CMK (cell line): ENCODE measurements at places on chromosomes 5 and 9.

GRCh38 chr5:96067894-96068614, 106.4 kb upstream of the ELL2 start:
- no peak for DNase-seq

DNA sequence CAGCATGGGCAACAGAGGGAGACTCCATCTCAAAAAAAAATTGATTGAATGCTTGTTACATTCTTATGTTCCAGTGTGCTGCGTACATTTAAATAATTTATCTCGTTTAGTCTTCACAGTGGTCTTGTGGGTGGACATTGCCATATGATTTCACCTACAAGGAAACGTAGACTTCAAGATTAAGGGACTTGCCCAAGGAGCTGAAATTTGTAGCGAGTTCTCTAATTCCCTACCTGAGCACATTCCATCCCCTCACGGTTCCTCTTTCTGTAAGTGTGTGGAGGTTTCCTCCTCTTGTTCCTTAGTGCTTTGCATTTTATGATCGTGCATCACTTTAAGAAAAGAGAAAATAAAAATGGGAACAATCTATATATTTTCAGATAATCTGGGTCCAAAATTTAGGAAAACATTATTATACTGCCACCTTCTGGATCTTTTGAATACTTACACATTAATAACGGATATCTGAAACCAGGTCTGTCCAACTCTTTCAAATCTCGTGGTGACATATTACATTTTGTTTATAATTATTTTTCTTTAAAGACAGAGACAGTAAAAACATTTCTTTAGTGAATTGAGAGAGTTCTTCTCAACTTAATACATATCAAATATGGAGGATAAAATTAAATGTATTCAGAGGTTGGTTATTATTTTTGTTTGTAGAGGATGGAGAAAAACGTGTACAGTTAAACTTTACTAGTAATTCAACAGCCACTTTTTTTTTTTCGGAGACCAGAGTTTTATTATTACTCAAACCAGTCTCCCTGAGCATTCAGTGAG, 29.9 kb upstream of the C7 start:
- DNase-seq, result no peak

DNA sequence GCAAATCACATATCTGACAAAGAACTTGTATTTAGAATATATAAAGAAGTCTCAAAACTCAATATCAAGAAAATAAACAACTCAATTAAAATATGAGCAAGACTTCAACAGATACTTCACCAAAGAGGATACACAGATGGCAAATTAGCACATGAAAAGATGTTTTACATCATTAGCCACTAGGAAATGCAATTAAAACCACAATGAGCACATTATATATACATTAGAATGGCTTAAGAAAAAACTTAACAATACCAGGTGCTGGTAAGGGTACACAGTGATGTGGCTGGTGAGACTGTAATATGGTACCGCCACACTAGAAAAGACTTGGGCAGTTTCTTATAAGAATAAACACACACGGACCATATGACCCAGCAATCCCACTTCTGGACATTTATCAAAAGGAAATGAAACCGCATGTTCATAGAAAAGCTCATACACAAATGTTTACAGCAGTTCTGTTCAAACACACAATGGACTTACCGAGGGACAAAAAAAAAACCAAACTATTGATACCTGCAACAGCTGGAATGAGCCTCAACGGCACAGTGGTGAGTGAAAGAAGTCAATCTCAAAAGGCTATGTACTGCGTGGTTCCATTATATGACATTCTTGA, 27.6 kb downstream of the SEMA4D start:
- DNase-seq, result no peak

- DNase-seq, result no peak
Observed at GRCh38 chr5:43498581-43498980, 14.9 kb upstream of the TMEM267 start.

DNA sequence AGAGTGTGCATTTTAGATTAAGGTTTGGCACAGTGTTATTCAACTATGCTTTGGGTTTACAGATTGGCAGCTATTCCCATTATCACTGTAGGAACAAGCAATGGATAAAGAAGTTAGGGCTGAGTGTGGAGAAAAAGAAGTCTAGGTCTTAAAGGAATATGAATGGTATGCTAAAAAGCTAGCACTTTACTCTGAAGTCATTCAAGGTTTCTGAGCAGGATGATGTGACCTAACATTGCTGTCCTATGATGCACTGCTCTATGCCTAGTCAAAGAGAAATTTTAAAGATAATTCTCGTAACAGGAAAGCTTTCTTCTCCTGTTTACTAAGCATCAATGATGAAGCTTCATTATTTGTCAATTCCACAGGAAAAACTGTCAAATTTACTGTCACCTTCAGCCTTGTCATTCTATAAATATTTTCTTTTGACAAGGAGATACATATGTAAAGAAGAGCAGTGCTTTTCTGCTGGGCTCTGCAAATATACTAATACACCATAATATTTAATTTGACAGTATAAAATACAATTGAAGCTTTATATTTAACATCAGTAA, 476.1 kb upstream of the PTPRD start:
- DNase-seq, result no peak

GRCh38 chr5:172554562-172554961, 86.5 kb upstream of the NEURL1B start:
- no peak for DNase-seq

GRCh38 chr5:95733107-95733665, 2.0 kb downstream of the RHOBTB3 start:
- no peak for DNase-seq

DNA sequence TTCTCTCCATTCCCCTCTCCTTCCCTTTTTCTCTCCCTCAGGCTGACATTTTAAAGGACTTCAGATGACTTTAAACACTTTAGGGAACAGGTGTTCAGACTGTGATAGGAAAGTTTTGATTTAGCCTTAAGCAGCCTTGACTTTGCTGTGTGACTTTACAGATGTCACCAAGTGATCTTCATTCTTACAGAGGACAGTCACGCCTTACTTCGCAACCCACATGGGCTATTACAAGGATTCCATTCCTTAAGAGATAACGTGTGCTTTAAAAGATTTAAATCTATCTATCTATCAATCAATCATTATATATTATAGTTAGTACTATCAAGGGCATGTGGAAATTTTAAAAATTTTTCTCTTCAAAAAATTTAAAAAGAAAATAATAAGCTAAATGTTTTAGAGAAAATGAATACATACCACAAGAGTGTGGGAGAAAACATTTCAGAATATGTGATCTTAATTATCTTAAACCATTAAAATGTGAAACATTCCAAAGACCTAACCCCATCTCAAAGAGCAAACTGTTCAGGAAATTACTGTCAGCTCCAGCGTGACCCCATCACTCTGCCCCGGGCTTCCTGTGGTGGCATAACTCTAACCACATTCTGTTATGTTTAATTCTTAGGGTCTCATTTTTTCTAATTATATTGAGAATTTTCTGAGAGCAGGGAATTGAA, 530.5 kb downstream of the SEMA5A start:
- DNase-seq, result no peak
